ENCODE measurements at places on chromosomes 16 and 17.

GRCh38 chr17:38673707-38674013, 1.1 kb downstream of the EPOP start:
- DNase-seq = no peak

DNA sequence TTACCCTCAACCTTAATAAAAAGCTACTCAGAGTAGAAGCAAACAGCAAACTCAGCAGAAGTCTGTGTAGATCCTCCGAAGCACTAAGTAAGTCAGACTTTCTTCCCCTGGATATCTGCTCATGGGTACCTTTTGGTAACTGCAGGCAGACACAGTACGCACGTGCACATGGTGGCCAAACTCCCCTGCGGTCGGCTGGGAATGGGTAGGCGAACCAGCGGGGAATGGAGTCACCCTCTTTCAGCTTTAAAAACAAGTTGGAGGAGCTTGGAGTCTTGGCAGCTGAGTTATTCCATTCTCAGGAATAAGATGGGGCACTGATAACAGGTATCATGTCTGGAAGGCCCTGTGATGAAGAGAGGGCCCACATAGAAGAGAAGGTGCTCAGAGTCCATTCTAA, 16.3 kb downstream of the CYB561 start:
- no peak for DNase-seq

DNA sequence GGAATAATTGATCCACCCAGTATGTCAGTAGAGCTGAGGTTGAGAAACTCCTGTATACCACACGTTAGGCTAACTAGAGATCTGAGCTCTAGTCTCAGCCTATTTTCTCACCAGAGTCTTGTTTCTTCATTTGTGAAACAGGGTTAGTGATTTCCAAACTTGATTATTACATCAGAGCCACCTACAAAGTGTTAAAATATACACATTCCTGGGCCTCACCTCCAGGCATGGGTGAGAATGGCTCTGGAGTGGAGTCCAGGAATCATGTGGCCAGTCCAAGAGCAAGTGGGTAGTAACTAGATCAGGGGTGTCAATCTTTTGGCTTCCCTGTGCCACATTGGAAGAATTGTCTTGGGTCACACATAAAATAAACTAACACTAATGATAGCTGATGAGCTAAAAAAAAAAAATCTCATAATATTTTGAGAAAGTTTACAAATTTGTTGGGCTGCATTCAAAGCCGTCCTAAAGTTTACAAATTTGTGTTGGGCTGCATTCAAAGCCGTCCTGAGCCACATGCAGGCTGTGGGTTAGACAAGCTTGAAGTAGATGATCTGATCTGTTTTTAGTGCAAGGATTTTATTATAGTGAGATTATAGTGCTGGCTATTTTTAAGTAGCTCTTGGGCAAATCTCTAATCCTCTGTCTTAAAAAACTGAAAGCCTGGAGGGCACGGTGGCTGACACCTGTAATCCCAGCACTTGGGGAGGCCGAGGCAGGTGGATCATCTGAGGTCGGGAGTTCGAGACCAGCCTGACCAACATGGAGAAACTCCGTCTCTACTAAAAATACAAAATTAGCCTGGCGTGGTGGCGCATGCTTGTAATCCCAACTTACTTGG, 20.4 kb downstream of the PRCD start:
- no peak for DNase-seq

DNA sequence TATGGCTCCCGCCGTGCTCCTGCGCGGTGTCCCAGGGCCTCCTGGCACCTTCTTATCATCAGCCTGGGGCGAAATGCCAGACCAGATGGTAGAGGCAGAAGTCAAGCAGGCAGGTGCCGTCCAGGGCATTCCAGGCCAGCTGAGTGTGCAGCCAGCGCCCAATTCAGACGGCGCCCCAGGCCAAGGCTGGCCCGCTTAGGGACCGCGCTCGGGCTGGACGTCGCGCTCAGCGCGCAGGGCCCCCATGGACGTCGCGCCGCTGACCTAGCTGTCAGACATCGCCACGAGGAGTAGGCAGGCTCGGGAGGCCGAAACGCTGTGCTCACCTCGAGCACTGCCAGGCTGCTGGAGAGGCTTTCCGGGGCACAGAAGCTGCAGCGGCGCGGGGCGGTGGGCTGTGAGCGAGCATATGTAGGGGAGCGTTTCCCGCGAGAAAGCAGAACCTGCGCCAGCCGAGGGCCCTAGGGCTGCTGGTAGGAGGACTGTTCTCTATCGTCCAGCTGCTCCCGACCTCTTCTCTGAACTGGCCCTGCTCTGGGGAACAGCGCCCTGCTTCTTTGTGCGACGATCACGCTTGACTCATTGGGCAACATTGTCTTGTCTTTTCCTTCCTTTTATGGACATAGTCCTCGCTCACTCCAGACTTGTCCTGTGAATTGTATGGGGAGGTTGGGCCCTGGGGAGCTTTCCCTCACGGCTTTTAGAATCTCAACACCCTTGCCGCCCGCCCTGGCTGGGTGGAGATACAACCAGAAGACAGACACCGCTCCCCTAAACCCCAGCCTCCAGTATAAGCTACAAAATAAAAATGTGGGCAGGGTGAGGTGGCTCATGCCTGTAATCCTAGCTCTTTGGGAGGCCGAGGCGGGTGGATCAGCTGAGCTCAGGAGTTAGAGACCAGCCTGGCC, 8.4 kb upstream of the CA4 start:
- DNase-seq = no peak

DNA sequence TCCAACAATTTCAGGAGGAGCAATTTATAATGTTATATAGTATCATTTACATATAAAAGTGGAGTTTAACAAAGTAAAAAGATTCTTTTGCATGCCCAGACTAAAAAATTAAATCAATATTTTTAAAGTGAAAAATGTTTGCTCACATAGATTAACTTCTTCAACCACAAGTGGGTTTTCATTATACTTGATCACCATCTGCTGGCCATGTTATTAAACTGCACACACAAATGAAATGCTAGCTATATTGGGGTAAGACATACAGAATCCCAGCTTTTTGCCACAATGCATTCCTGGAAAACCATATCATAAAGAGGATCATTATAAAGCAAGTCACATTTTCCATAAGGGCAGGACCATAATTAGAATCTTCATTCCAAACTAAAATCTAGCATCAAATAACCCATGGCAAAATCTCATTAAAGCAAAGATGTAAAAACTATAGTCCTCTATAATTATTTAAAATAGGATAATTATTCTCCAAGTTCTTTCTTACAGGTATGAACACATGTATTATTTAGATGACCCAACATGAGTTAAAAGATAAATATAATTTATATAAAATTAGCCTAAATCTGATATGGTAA, 26.3 kb downstream of the CEP112 start:
- peak; percentile 55 for DNase-seq

DNA sequence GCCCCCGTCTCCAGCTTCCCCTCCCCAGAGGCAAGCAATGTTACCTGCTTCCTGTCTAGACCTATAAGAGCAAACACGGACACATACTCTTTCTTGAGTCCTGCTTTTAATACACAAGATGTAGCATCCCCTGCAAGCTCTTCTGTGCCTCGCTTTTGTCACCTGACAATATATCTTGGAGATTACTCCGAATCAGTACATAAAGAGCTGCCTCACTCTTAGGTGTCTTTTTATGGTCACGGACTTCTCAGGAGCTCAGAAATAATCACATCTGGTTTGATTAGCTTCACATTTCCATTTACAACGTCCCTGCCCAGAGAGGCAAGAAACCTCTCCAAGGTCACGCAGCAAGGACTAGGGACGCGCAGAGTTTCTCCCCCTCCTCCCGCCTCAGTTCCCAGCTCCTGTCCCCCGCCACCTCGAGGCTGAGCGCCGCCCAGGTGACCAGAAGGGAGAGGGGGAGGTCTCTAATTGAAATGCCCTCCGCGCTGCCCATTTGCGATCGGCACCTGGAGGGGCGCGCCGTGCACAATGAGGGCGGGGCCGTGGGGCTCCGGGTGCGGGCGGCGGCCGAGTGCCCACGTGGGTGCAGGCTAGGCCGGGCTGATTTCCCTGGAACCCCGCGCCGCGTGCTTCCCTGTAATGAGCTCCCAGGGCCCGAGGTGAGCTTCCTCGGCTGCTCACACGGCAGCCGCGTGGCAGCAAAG, 13.8 kb upstream of the SEZ6 start:
- no peak for DNase-seq

GRCh38 chr17:45146890-45147580, 1.2 kb upstream of the HEXIM1 start:
- no peak for DNase-seq

DNA sequence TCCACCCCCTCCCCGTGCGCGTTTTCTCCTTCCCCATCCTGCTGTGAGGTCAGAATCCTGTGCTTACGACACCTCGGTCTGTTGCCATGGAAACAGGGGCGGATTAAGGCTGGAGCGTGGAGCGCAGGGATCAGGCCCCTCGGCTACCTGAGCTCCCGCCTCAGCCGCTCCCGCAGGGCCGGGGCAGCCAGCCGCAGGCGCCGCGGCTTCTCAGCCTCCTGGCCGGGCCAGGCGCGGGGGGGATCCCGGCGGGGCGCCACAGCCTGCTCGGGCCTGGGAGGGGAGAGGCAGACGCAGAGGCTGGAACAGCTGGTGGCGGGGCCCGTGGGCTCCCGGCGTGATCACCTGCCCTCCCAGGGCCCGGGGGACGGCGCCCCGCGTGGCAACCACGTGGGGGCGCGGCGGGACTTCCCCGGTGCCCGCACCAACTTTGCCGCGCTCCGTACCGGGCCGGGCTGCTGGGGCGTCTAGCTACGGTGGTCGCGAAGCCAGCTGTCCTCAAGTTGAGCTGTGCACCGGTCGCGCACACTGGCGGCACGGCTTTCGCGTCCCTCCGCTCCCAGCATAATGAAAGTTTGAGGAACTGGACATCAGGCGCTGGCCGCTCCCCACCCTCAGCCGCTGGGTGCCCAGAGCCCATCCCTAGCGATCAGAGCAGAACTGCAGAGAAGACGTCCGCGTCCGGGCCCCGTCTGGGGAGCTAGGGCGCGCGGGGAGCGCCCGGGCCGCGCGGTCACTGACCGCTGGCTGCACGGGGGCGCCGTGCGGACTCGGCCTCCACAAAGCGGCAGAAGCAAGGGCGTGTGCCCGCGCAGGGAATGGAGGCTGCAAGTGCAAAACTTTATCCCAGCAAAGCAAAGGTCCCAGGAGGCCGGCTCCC, 1.2 kb downstream of the RTN4RL1 start:
- DNase-seq = no peak

GRCh38 chr17:70606086-70606485, 436.8 kb downstream of the KCNJ2 start:
- DNase-seq = no peak

DNA sequence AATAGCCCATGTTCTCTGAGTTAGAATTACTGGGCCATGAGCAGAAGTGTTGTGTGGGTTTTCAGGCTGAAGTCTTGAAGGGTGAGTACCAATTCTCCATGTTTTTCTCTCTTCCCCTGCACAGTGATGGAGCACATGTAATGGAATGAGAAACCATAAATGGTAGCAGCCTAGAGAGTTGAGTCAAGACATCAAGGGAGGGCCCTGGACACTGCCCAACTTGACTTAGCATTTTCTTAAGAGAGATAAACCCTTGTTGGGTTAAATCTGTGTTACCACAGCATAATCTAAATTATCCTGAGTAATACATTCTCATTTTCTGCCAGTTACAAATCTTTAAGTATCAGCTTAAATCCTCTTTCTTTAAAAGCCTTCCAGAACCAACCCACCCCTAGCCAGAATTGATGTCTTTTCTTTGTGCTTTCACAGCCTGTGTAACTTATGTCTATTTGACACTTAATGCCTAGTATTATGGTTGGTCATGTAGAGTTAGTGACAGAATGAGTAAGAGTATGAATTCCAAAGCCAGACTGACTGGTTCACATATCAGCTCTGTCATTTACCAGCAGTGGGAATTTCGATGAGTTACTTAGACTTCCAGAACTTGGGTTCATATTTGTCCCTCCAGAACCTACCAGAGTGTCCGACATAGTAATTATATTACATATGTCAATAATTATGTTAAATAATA, 27.0 kb upstream of the RGS9 start:
- DNase-seq = no peak

GRCh38 chr16:27241658-27242057, 26.9 kb downstream of the NSMCE1 start:
- DNase-seq = no peak

- no peak for DNase-seq
Measured at GRCh38 chr17:59424331-59424730, 92.9 kb downstream of the YPEL2 start.

DNA sequence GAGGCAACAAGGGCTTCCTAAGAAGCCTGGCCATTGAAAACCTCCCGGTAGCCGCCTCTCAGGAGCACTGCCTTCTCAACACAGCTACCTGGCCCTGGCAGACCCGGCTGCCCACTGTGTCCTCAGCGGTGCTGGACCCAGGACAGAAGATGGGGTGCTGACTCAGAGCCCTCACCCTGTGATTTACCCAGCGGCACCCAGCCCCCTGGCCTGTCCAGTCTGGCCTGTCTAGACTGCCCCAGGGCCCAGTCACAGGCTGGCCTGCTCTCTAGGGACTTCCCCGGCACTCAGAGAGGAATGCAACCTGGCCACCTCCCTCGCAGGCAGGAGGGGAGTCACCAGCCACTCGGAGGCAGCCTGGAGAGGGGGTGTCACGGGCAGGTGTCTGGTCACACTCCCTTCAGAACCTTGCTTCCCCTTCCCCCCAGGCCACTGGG, 20.1 kb downstream of the PIEZO1 start:
- no peak for DNase-seq

- DNase-seq = peak; percentile 86
Measured at GRCh38 chr17:75749545-75750389, 15.2 kb downstream of the GALK1 start.

DNA sequence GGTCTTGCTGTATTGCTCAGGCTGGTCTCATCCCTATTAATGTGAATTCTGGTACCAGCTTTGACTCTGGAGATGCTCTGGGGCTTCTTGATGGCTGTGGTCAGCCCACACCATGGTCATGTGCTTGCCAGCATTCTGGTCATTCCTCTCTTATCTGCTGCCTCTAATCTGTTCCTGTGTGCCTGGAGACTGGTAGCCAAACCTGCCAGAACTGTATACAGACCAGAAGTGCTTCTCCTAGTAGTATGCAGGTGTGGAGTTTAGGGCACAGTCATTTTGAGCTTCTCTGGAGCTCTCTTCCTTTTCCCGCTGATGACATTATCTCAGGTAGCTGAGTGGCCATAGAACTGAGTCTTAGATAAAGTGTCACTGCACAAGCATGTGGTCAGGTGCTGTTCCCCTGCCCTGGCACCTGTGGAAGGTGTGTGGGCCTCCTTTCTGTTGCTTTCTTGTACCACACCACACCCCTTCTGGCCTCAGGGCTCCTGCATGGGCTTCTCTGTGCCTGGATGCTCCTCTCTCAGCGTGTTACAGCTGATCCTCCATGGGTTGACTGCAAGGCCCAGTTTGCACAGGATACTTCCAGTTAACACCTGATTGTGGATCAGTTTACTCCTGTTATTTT, 162.7 kb downstream of the SPECC1 start:
- DNase-seq = no peak
